ENCODE measurements at places on chromosomes 1 and 21. TPM values are rescaled to one million over a fixed set of nuclear protein-coding genes. Genes with fewer than 3 reads are reported as not detected.

PKLR gene
- 0.19 TPM for total RNA-seq

DNA sequence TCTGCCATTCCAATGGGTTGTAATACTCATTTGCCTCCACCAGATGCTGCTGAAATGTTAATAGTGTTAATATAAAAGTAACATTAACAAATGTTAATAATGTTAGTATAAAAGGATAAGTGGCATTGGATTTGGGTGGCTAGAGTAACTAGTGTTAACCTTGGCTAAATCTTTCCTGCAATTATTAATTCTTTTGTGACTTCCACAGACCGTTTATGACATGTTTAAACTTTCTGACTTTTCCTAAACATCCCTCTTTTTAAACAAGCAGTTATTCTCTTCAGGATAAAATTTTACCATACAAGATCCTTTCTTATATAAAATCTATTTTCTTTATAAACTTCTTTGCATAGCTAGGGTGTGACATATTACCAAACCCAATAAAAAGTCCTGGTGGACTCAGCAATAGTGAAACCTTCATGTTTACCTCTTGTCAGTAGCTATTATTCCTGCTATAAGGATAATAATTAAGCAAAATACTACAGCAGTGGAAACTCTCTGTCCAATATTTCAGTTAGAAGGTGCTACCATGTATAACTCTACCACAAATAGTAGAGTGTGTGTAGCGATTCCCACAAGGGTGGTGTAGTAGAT is 41.5 kb downstream of the CCDC30 start:
- H3K36me3 ChIP-seq, result no peaks in the 10 kb centered on the region
- H3K4me1 ChIP-seq, result no peaks in the 10 kb centered on the region
- no peak for DNase-seq
- H3K27me3 ChIP-seq, result no peaks in the 10 kb centered on the region
- no peak overlapping the region for H3K27ac ChIP-seq

DNA sequence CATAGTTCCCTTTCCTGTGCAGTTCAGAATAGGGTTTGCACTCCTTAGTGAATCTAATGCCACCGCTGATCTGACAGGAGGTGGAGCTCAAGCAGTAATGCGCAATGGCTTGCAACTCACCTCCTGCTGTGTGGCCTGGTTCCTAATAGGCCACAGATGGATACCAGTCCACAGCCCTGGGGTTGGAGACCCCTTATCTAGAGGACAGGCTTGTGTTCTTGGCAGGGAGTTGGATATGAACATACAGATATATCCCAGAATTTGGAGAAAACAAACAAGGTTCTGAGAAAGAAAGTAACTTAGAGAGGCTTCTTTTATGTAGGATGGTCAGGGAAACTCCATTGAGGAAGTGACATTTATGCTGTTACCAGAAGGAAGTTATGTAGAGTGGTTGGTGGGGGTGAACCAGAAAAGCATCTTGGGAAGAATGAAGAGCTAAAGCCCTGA is 5.1 kb upstream of the PTPRC start:
- H3K4me3 ChIP-seq, result no peak overlapping the region
- H3K27ac ChIP-seq, result no peak overlapping the region
- H3K4me1 ChIP-seq, result no peaks in the 10 kb centered on the region
- no peak for DNase-seq
- no peaks in the 10 kb centered on the region for H3K27me3 ChIP-seq

BROX gene
- total RNA-seq, result 29.3 TPM

- DNase-seq, result no peak
- H3K27me3 ChIP-seq, result no peaks in the 10 kb centered on the region
- H3K4me1 ChIP-seq, result peaks cover 32% of the 10 kb centered on the region
- H3K4me3 ChIP-seq, result peak overlapping the region; percentile 98
Observed at GRCh38 chr21:15060543-15061175, 4.1 kb downstream of the NRIP1 start.

DNA sequence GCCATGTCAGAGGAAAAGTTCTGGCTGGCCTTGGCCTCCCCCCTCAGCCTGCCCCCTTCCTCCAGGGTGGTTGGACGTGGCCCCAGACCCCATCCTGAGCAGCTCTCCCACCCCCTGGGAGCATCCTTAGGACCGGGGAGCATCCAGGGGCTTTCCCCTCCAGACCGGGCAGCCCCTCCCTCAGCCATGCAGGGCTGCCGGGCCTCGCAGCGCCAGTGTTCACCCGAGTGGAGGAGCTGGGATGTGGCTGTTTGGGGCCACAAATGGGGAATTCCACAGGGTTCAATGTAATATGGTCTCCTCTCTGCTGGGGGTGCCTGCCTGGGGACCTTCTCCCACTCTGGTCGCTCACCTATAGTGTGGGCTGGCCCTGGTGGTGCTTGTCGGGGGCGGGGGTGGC is 4.2 kb upstream of the PFKL start:
- no peaks in the 10 kb centered on the region for H3K36me3 ChIP-seq
- H3K27ac ChIP-seq, result no peak overlapping the region
- H3K27me3 ChIP-seq, result no peaks in the 10 kb centered on the region
- no peaks in the 10 kb centered on the region for H3K4me1 ChIP-seq

SPRR5 gene
- not detected for total RNA-seq

KLF17 gene
- total RNA-seq, result not detected

GJA5 gene
- 1.4 TPM for total RNA-seq
